ENCODE measurements at places on chromosomes 16 and 17.

GRCh38 chr16:17305694-17306093 is 165.1 kb downstream of the XYLT1 start:
- DNase-seq, result no peak

GRCh38 chr17:81305051-81305630 is 10.0 kb upstream of the SLC38A10 start:
- no peak for DNase-seq

DNA sequence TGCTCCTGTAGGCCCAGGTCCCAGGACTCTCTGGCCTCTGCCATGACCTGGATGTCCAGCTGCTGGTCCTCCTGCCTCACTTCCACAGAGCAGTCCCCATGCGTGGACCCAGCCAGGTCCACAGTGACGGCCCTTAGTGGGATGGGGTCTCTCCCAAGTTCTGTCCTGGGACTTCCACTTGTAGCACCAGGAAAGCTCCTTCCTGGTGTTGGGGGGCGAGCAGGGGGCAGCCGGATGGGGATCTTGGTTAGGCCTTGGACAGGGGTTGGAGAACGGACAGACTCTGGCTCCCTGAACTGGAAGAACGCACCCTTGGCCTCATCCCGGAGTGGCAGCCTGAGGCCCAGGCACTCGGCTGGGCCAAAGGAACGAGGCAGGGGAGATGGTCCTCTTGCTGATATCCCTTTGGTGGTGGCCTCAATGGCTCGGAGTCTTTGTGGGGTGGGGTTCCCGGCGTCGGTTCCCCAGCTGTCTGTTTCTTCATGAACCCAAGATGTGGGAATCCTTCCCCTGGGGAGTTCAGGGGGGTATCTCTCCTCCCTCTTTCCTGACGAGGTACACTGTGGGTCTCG is 7.2 kb downstream of the GAS2L2 start:
- no peak for DNase-seq

DNA sequence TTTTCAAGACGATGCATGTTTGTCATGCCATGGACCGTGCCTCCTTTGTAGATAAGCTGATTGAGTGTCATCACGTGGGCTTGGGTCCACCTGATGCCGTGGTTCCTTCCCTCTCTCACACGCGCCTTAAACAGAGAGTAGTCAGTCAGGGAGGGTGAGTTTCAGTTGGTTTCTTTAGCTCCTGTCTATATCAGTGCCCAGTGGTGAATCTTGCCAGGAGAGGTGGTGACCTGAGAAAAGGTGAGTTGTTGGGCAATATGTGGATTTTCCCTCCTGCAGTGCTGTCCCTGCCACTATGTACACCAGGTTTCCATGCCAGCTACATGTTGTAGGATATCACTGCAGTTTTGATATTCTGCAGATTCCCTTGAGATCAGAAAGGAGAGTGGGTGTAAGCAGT is 129.7 kb downstream of the LAT start:
- no peak for DNase-seq

All from A172 (cell line).